ENCODE measurements at places on chromosomes 2 and 18.

- no peak for DNase-seq
Observed at GRCh38 chr2:119853777-119854399, 94.2 kb downstream of the PTPN4 start.

- no peak for DNase-seq
Observed at GRCh38 chr2:140203347-140203746, 1423.2 kb upstream of the NXPH2 start.

DNA sequence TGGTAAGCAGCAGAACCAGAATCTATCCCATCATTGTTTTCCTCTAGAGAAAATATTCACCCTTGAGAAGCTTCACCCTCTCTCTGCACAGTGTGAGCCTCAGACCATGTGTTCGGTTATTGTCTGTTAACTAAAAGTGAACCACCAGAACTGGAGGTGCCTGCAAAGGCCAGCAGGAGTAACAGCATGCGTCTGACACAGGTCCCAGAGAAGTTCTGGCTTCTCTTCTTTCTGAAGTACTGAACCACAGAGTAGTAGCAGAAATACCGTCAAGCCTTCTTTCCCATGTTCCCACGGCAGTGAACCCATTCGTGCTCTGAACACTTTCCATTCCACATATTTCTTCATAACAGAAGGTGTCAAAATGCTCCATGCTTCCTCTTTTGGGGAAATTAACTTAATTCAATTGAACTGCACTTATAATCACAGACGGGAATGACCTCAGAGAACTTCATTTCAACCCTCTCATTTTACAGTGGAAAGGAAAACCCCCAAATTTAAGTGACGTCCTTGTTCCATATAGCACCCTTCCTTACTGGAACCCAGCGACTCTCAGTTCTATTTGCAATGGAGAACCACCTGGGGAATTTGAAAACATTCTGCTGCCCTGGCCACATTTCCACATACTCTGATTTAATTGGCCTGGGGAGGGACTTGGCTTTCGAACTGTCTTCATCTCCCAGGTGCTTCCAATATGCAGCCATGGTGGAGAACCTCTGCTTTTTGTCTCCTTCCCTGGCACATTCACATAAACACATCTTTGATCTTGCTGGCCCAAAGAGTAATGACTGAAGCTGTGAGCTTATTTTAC is 519.1 kb downstream of the RNF144A start:
- no peak for DNase-seq

DNA sequence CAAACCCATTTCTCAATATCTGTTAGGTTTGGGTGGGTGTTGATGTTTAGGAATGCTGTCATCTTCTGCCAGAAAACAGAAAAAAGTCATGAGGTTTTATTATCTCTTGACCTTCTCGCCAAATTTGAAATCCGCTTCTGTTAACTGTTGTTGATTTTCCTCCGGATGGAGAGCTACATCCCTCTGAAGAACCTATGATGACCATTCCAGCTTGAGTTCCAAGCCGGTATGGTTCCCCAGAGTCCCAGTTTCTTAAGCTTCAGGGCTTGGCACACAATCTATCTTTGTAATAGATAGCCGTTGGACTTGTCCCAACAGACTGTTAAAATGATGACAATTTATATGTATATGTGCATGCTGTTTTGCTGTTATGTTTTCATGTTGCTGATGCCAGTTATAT is 1201.0 kb downstream of the LRP1B start:
- DNase-seq = peak; percentile 8

DNA sequence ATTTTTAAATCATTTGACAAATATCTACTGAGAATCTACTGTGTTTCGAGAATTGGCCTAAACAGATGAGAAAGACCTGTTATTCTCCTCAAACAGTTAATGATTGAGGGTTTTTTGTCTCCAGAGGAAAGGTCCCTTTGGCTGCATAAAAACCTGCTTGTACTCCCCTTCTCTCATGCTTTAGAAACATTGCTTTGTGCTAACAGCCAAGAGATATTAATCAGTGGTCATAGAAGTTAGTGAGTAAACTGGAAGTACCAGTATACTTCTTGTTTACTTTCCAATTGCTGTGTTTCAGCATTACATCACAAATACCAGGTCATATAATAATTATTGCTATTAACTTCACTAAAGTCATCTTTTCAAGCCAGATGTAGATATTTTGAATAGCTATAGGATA is 34.1 kb downstream of the ITGB6 start:
- no peak for DNase-seq

DNA sequence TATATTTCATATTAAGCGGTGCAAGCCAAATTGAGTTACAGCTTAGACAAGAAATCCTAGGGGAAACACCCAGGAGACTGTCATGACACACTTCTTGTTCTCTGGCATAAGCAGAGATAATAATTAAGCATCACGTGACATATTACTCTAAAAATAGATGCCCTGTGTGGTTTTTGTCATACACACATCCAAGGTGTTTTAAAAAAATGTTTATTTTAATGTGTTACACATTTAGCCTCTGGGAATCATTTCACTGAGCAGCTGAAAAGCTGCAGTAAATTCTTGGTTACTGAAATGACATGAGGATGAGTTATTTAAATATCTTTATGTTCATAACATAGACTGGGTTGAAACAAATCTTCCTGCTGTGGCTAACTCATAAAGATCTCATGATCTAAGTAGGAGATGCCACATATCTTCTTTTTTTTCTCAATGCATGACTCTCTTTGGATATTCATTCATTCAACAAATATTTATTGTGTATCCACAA is 38.0 kb upstream of the ERMN start:
- DNase-seq = no peak

- DNase-seq = peak; percentile 46
Observed at GRCh38 chr2:38505779-38506178, 96.9 kb downstream of the HNRNPLL start.

DNA sequence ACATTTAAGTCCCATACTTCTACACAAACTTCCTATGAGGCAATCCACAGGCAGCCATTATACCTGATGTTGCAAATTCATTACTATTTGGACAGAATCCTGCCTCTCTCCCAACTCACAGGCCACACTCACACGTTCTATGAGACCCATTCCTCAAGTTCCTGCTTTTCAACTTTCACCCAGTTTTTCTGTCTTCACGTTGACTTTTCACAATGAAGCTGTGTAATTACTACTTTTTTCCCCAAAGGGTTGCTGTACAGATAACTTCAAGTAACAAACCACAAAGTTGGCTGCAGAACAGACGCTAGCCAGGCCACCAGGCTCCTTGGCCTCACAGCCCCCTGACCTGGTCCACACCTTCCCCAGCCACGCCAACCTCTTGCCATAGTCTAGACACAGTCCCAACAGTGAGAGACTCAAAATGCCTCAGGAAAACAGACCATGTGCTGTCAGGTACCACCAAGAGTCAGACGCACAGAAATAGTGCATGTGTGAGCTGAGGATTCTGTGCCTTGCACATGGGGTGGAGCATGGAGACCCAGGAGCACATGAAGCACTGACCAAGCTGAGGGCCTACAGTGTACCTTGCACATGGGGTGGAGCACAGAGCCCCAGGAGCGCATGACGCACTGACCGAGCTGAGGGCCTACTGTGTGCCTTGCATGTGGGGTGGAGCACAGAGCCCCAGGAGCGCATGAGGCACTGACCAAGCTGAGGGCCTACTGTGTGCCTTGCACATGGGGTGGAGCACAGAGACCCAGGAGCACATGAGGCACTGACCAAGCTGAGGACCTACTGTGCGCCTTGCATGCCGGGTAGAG is 61.0 kb downstream of the EIPR1 start:
- no peak for DNase-seq

GRCh38 chr2:137383391-137383790 is 580.9 kb upstream of the HNMT start:
- no peak for DNase-seq

DNA sequence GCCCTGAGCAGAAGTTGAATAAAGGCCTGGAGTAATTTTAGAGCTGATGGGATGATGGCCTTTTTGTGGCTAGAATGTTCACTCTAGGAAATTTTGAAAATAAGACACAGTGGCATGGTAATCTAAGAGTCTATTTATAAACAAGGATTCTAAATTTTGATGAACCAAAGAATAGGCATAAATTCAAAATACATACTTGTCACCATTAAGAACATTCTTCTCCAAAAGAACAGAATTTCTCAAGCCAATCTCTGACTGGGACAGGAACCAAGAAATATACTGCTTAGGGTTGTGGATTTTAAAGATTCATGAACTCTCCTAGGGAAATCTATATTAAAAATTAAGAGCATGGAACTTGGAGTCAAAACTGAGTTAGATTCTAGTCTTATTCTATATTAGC is 98.2 kb upstream of the SETBP1 start:
- DNase-seq = peak; percentile 32

DNA sequence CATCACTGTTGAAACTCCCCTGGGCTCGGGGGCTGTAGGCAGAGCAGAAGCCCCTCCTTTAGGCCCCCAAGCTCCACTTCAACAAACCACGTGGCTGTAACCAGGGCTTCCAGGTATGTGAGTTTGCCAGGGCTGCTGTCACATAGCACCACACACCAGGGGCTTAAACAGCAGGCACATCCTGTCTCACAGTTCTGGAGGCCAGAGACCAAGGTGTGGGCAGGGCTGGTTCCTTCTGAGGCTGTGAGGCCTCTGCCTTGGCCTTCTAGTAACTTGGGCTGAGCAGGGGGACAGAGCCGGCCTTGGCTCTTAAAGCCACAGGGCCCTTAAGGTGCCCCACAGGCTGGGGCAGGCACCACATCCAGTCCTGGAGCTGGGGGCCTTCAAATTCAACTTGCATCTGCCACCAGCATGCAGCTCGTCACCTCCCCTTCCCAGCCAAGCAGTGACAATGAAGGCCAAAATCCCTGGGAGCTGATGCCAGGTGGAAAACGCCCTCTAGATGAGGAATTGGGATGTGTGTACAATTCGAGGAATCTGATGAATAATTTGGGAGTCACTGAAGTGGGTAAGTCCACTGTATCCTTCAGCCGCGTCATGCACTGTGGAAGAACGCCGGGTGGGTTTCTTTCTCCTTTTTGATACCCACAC is 104.2 kb upstream of the ODC1 start:
- no peak for DNase-seq

GRCh38 chr18:9130195-9130594 is 6.4 kb upstream of the ANKRD12 start:
- DNase-seq = no peak

- no peak for DNase-seq
Observed at GRCh38 chr2:180158961-180159360, 151.9 kb upstream of the CWC22 start.

DNA sequence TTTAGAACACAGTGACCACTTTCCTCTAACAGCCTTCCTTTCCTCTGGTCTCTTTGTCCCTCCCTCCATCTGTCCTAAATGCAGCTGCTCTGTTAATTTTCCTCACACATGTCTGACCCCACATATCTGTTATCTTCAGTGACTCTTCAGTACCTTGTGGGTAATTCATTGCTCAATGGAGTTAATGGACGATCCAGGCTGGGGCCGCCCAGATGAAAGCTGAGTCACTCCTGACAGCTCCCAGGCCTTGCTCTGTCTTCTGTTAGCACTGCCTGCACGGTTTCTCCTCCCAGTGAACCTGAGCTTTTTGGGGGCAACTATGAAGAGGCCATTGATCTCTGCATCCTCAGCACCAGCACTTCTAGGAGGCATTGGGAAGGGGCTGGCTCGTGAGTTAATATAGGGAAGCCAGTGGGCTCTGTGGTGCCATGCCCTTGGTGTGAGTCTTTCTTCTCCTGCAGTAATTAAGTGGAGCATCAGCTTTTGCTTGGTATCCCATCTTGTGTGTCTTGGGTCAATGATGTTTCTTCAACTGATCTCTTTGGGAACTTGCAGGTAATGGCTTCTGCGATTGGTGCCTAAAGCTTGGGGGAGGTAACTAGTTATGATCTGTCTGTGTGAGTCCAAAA is 67.3 kb downstream of the SNORC start:
- no peak for DNase-seq

- DNase-seq = no peak
Observed at GRCh38 chr2:120638450-120638849, 97.2 kb upstream of the GLI2 start.

DNA sequence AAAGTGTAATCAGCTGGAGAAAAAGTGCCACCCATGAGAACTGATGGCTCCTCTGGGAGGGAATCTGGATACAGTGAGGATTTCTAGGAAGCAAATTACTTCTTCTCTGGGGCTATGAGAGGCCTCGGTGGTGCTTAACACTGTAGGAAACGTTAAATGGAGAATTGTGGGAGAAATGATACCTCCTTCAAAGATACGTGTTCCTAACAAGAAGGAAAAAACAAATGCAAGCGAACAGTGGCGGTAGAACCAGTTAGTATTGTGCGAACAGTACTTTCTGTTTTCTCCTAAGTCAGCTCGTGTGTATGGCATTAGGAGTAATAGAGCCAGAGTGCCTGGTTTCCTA is 587 bp upstream of the MTIF2 start:
- DNase-seq = no peak

DNA sequence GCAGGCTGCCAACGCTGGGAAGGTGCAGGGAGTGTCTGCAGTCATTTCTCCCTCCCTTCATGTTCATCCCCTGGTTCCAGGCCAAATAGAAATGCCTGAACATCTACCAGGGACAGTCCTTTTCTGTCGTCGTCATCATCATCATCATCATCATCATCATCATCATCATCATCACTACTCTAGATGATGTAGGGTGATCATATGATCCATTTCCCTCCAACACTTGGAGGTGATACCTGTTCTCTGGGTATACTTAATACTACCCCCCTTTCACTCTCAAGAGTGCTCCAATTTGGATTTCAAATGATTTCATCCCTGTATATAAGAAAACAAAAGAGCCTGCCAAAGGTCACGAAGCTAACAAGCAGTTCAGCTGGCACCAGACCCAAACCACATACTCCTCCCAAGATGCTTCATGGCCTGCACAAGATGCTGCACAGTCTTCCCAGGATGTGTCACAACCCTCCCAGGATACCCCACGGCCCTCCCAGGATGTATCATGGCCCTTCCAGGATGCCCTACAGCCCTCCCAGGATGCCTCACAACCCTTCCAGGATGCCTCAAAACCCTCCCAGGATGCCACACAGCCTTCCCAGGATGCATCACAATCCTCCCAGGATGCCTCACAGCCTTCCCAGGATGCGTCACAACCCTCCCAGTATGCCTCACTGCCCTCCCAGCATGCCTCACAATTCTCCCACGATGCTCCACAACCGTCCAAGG is 257.9 kb downstream of the DYSF start:
- DNase-seq = peak; percentile 38

GRCh38 chr2:15956751-15957736 is 16.7 kb downstream of the MYCN start:
- no peak for DNase-seq

DNA sequence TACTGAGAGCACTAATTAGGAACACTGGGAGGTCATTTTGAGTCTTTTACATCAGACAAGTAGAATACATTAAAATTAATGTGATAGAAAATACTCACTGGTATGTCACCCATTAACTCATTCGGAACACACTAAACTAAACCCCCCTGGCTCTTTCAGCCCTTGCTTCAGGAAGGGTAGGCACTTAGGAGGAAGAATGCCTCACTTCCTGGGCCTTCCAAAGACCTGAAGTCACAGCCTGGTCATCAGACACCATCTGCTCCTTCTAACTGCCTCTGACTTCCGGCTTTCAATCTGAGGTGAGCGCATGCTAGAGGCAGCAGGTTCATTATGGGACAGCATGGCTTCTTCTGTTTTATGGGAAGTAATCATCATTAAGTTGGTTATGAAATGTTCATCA is 451.4 kb downstream of the PID1 start:
- DNase-seq = no peak

- no peak for DNase-seq
Observed at GRCh38 chr18:26419746-26420145, 128.6 kb downstream of the KCTD1 start.

GRCh38 chr2:3186766-3187165 is 190.9 kb downstream of the EIPR1 start:
- DNase-seq = no peak

All from hindlimb muscle (tissue), 1 donor.